ENCODE measurements at places on chromosomes 12 and 14.

DNA sequence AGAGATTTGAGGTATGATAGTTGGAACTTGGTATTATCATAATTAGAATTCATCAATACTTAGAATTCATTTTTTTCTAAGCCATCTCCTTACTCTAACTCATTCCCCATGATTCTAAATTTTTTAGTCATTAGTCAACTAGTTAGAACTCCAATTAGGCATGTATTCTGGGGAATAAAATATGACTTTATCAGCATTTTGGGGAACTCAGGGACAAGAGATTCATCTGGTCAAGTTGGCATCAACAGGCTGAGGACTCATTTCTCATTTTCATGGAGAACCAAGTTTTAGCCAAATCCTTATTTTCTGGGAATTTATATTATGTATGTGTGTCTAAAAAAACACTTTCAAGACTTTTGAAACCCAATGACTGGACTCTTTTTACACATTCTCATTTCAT, 29.2 kb downstream of the DIP2B start:
- no peak for DNase-seq

DNA sequence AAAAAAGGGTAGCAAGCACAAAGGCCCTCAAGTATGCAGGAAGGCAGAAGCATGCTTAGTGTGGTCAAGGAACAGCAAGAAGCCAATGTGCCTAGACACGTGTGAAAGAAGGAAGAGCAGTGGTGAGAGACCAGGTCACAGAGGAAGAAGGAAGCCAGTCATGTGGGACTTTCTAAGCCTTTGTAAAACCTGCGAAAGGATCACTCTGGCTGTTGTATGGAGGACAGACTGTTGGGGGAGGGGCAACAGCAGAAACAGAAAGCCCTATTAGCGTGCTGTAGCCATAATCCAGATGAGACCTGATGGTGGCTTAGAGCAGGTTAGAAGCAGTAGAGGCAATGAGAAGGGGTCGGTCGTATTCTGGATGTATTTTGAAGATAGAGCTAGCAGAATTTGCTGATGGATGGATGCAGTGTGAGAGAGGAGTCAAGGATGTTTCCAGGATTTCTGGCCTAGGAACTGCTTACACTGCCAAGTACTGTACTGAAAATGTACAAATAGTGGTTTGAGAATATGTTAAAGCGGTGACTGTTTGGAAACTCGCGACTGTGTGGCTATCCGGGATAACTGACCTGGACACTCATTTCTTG, 5.7 kb upstream of the MLF2 start:
- no peak for DNase-seq

GRCh38 chr12:79978692-79979091, 43.8 kb upstream of the PPP1R12A start:
- no peak for DNase-seq

GRCh38 chr12:107320929-107321631, 227.7 kb upstream of the CRY1 start:
- DNase-seq = peak; percentile 65

- DNase-seq = no peak
These were observed 51.2 kb downstream of the SLC2A13 start for GRCh38 chr12:40054555-40055227.

GRCh38 chr12:89663577-89664357, 44.9 kb downstream of the ATP2B1 start:
- DNase-seq = no peak

- DNase-seq = no peak
These were observed 17.1 kb downstream of the ERP27 start for GRCh38 chr12:14921218-14921617.

GRCh38 chr12:113070117-113070906, 13.8 kb downstream of the DTX1 start:
- no peak for DNase-seq

DNA sequence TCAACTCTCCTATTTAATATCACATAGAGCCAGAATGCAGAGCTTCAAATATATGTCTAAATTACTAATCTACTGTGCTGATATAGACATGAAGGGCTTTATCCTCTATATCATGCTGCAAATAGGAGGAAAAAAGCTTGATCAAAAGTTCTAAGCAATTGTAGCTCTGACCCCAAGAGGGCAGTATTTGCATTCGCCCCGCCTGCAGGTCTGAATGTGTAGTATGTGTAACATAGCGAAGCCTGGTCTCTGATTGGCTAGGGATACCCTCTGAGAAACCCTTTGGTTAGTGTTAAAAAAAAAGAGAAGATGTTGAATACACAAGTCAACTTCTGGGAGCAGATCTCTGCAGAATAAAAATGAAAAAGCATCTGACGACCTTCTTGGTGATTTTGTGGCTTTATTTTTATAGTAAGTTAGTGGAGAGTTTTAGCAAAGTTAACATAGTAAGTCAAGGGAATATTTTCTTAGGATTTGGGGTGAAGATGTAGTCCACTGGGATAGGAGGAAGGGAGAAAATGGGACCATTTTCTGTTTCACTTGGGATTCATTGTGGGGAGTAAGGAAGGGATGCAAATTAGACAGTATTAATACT, 151.6 kb upstream of the OR4E1 start:
- no peak for DNase-seq

- DNase-seq = no peak
These were observed 255.6 kb downstream of the ERC1 start for GRCh38 chr12:1246637-1247036.

- DNase-seq = no peak
These were observed 171.1 kb downstream of the DACT1 start for GRCh38 chr14:58808828-58809227.

GRCh38 chr12:39157696-39158342, 252.4 kb upstream of the CPNE8 start:
- DNase-seq = no peak

DNA sequence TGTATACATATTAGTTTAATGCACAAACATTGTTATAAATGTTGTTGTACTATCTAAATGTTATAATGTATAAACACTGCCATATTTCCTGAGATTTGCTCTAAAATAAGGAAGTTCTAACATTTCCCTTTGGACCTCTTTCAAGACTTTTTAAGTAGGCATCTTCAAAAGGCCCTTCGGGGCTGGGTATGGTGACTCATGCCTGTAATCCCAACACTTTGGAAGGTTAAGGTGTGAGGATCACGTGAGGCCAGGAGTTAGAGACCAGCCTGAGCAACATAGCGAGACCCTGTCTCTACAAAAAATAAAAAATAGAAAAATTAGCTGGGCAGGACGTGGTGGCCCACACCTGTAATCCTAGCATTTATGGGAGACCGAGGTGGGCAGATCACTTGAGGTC, 35.5 kb downstream of the FBLN5 start:
- DNase-seq = no peak

DNA sequence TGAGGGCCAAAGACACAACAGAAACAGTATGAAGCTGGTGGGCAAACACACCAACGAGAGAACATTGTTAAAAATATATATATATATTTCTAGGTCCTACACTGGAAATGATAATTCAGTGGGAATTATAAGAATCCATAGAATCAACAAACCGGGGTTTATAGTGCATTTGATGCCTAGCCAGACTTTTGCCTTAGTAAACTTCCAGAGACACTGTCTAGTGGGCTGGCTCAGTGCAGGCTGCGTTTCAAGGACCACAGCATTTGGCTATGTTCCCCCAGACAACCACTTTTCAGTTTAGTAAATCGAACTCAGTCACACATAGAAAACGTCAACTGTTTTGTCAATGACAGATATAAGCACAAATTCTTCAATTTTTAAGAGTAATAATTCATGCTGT, 41.9 kb downstream of the SLC38A4 start:
- no peak for DNase-seq
